Activated CD4-positive, alpha-beta T cell treated with anti-CD3 and anti-CD28 coated beads, Interleukin-2, amount 10 ng/mL, durations not matched to agents 7 days and 5 days (primary cell): ENCODE measurements at places on chromosomes 4 and X.

- DNase-seq = peak; percentile 40
These were observed 875 bp downstream of the LAP3 start for GRCh38 chr4:17577665-17578481.

GRCh38 chr4:41384992-41385391, 128.3 kb downstream of the UCHL1 start:
- DNase-seq = no peak

GRCh38 chr4:173270312-173271027, 63.7 kb downstream of the HMGB2 start:
- no peak for DNase-seq

- DNase-seq = peak; percentile 61
These were observed 1.8 kb downstream of the ABCD1 start for GRCh38 chrX:153726286-153727122.

DNA sequence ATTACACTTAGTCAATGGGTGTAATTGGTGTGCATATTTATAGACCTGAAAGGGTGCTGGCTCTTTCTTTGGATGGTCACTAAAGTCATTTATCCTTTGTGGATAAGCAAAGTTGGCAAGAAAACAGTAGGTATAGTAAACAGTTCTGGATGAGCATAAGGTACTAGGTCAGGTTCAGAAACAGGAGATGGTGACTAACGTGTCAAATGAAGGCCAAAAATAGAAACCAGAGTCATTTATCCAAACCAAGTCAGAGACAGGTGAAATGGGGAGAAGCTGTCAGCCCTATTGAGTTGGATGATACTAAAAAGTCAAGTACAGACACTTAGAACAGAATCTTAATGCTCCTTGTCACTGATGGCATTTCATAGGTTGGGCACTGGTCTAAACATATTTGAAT, 313.1 kb downstream of the KLHL13 start:
- DNase-seq = no peak

GRCh38 chr4:665751-666435, 8.2 kb downstream of the ATP5ME start:
- DNase-seq = no peak

DNA sequence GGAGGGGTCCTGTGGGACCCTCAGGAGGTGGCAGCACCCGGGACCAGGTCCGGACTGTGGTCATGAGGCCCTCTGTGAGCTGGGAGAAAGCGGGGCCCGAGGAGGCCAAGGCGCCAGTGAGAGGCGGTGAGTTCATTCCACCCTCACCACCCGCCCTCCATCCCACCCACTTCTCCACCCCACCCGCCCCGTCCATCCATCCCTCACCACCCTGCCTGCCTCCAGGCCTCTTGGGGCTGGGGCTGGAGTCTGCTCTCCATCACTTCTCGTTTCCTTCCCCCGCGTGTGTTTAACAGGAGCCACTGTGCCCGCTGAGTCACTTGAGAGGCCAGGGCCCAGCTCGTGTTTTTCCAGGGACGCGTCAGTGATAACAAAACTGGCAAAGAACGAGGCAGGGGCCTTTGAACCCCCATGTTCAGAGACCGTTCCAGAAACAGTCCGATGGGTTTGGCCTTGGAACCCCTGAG, 6.2 kb downstream of the SH3TC1 start:
- DNase-seq = no peak
